M059J (cell line): ENCODE measurements at places on chromosomes 4 and X.

GRCh38 chrX:10341309-10341708, 184.5 kb downstream of the CLCN4 start:
- peak; percentile 12 for DNase-seq

DNA sequence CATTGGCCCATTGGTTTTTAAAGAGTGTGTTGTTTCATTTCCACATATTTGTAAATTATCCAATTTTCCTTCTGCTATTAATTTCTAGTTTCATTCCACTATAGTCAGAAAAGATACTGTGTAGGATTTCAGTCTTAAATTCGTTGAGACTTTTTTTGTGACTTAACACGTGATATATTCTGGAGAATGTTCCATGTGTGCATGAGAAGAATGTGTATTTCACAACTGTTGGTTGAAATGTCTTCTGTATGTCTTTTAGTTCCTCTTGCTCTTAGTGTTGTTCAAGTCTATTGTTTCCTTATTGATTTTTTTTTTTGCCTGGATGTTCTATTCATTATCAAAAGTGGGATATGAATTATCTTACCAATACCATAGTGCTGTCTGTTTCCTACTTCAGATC, 606.9 kb downstream of the RPA4 start:
- no peak for DNase-seq

DNA sequence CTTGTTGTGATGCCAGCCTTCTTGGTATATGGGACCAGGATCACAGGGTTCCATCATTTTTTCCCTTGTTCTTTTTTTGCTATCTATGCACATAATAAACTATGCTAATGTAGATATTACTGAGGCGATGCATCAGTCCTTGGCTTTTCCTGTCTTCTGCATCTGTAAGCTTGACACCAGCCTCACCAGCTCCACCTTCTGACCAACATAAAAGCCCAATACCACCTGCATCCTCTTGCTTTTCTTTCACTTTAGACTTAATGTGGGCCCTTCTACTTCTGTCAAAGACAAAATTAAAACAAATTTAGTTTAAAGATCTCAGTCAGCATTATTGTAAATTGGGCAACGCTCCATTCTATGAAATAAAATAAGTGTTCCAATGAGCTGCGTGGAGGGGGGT, 1718.8 kb upstream of the PCDH10 start:
- DNase-seq: no peak

DNA sequence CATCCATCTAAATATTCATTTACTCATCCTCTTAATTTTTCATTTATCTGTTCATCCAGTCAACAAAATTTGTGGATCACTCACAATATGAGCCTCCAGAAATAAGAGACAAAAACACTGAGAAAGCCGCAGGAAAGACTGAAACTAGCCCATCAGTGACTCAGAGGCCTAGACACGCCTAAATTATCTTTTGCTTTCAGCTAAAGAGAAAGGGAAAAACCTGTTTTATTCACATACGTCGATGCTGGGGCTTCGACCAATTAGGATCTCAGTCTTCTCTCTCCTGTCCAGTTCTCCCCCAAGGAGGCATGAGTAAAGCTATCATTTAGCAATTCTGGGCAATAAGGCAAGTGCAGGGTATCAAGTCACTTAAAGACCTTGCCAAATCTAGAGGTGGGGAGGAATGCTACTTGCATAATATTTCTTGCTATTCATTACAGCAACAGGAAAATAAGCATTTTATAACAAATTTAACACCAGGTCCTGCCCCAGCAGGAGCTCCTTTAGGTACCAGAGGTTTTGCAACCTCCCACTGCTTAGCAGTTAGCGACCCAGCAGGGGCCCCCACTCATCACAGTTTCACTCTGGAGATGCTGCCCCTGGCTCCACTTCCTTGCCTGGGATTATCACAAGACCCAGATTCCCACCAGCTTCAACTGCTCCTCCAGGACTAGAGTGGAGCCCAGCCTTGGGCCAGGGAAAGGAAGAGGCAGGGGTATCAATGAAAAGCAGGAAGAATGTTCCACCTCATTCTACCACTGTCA, 30.1 kb upstream of the TMEM154 start:
- DNase-seq: peak; percentile 7

DNA sequence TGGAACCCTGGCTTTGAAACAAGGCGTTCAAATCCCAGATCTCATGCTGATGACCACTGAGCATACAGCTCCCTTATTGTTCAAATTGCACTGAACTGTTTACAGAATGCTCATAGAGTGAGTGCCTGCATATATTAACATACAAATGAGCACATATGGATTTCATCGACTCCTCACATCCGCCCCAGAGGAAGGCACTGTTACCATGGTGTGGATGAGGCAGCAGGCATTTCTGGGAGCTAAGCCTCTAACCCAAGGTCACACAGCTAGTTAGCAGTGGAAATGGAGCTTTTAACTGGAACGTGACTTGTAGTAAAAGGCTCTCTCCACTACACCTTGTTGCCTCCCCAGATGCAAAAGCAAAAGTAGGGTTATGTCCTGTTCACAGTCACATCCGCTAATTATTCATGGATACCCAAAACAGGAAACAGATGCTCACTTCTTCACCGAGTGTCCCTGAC, 289.7 kb downstream of the STK32B start:
- DNase-seq: no peak

DNA sequence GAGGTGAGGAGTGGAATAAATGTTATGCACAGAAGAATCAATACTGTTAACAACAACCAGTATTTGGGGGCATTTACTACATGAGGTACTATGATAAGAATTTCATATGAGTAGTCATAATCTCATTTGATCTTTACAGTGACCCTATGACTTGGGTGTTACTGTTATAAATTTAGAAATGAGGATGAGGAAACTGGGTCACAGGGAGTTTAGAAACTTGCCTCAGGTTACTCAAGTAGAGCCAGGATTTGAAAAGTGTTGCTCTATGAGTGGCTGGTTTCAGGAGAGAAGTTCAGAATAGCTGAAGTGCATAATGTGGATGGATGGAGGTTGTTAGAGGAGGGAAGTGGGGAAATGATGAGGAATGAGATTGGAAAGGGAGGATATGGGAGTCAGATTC, 16.6 kb upstream of the DDIT4L start:
- DNase-seq: no peak

DNA sequence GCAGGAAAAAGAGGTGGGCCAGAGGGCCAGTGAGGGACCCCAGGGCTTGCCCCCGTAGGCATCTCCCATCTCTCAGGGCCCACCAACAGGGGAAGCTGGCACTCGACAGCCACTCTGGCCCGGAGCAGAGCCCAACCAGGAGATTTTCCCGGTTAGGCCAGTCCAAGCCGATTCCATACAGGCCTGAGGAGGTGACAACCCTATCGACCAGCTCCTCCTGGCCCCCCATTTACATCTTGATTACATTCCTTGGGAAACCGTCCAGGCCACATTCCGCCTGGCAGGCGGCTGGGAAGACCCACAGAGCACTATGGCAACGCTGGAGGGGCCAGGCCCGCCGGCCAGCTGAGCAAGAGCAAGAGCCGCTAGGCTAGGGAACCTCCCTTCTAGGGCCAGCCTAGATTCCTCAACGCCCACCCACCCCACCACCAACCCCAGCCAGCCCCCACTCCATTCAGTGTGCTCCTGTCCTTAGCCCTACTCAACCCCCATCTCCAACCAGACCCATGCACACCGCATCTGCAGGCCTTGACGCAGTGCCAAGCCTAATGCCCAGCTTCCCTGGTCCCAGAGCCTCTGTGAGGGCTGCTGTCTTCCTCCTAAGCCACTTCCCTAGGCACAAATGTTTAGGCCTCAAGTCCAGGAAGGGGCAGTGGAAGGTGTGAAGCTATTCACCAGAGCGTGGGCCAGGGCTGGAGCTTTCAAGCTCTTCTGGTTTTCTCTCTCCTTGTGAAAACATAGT, 161.2 kb downstream of the EFNB1 start:
- peak; percentile 95 for DNase-seq

- DNase-seq: peak; percentile 18
Measured at GRCh38 chrX:39675619-39676018, 422.1 kb downstream of the BCOR start.

DNA sequence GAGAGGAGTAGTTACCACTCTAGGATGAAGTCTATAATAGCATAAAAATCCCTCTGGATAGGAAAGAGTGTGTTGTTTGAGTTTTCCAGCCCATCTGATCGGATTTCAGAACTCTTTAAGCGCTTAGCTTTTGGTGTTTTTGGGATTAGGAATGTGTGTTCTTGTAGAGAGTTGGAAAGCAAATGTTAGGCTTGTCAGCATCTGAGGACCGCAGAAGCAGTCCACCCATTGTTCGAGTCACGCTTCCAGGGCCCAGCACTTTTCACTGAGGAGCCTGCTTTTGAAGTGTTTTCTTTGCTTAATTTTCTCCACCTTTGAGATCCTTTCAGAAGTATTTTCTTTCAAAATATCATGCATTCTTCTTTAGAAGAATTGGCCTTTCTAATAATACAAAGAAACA, 306.2 kb downstream of the TENM3 start:
- DNase-seq: no peak

- DNase-seq: peak; percentile 90
Measured at GRCh38 chr4:181685911-181686310, 557.3 kb upstream of the TENM3 start.

DNA sequence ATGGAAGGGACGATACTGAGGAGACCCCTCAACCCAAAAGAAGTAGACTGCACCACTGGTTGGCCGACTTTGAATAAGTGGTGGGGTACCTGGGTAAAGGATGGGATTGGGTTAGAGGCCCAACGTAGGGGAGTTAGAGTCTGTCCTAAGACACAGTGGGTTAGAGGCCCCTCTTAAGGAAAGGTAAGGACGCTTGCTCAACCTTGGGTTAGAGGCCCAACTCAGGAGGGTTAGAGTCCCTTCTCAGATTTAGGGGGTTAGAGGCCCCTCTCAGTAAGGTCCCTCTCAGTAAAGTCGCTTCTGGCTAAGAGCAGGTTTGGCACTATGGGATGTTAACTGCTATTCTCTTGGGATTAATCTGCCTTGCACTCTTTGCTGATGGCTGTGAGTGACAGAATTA, 81.3 kb downstream of the ACOX3 start:
- DNase-seq: no peak

GRCh38 chr4:95500361-95500760, 48.4 kb downstream of the UNC5C start:
- no peak for DNase-seq

DNA sequence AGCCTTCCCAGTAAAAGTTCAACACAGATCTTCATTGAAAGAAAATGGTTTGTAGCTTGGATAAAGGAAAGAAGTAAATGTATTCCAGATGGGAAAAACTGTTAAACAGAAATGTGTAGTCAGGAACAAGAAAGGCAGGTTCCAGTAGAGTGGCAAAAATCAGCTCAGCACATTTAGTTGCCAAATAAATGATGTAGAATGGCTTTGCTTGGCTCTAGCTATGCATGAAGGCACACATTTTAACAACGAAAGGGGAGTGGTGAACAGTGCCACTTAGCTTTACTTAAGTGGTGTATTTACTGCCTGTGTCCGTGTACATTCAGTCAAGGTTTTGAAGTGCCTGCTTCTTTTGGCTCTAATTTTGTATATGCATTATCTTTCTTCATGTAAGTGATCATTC, 644.5 kb upstream of the ATOH1 start:
- DNase-seq: no peak

- no peak for DNase-seq
Measured at GRCh38 chr4:56627985-56628384, 53.1 kb downstream of the HOPX start.

GRCh38 chr4:39699687-39700409, 1.9 kb downstream of the UBE2K start:
- DNase-seq: peak; percentile 40

- DNase-seq: no peak
Measured at GRCh38 chr4:60657041-60657440, 543.1 kb upstream of the ADGRL3 start.

GRCh38 chr4:30968926-30969325, 248.8 kb downstream of the PCDH7 start:
- no peak for DNase-seq
